ENCODE measurements at places on chromosomes 16 and 17.

DNA sequence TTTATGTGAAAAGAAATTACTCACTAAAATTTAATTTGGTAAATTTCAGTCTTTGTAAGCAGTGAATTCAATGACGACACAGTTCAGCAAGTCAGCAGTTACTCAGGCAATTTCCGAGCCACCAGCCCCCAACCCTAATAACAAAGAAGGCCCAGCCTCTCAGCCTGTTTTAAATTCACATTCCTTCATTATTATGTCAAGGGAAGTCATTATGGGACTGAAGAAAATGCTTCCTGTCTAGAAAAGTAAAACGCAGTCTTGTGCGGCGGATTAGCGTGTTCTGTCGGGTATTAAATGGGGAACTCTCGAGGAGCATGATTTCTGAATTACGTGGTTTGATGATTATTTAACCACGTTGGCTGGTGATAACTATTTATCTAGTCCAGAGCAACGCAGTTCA lies 177.6 kb downstream of the AIPL1 start:
- DNase-seq, result no peak

- no peak for DNase-seq
Measured at GRCh38 chr16:22239131-22239805, 33.2 kb downstream of the EEF2K start.

DNA sequence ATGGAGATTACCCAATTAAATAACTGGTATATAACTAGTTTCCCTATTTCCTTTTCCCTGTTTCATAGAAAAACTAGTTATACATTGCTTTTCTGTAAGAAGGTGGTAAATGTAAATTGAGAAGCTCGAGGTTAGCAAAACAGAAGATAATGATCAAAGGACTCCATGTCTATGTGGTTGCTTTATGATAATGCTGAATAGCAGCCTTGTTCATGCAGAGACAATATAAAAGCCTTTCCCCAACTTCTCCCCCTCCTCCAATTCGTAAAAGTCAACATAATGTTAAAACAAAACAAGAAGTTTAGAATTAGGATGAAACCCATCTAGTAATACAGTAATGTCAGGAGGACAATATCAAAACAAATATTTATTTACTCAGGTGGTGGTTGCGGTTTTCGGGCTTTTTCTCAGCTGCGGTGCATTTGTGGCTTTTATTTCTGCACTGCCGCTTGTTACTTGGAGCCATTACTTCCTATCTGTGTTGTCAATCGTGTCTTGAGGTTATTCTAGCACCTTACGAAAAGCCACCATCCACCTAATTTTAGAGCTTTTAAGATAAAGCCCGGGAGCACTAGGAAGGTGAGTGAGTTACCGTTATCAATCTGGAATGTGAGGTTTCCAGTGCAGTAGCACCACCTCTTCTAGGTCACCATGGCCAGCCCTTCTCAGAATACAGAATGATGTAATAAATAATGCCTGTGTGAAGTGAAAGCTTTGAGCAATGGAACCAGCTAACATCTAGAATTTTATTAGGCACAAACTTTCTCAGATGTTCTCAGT lies 297.5 kb downstream of the CDH13 start:
- DNase-seq, result no peak

- no peak for DNase-seq
Measured at GRCh38 chr17:19357351-19357750, 5.2 kb downstream of the B9D1 start.
